ENCODE measurements at places on chromosomes 1 and 21.

- DNase-seq: no peak
Observed at GRCh38 chr1:5818755-5819154, 173.5 kb downstream of the NPHP4 start.

GRCh38 chr1:50023292-50024159 is at the start of gene AGBL4:
Gene AGBL4 (minus strand): TSS chr1:50023954.
- DNase-seq: no peak

GRCh38 chr1:54255026-54255702 is 55.2 kb downstream of the MRPL37 start:
- DNase-seq: no peak

DNA sequence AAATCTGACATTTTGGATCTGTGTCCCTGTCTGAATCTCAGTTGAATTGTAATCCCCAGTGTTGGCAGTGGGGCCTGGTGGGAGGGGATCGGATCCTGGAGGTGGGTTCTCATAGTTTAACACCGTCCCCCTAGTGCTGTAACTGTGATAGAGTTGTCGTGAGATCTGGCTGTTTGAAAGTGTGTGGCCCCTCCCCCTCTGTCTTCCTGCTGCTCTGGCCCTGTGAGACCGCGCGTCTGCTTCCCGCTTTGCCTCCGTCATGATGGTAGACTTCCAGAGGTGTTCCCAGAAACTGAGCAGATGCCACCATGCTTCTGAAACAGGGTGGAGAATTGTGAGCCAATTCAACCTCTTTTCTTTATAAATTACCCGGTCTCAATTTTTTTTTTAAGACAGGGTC is 25.0 kb downstream of the AGPAT3 start:
- no peak for DNase-seq

- DNase-seq: no peak
Observed at GRCh38 chr1:196774175-196774574, 465 bp upstream of the CFHR3 start.

DNA sequence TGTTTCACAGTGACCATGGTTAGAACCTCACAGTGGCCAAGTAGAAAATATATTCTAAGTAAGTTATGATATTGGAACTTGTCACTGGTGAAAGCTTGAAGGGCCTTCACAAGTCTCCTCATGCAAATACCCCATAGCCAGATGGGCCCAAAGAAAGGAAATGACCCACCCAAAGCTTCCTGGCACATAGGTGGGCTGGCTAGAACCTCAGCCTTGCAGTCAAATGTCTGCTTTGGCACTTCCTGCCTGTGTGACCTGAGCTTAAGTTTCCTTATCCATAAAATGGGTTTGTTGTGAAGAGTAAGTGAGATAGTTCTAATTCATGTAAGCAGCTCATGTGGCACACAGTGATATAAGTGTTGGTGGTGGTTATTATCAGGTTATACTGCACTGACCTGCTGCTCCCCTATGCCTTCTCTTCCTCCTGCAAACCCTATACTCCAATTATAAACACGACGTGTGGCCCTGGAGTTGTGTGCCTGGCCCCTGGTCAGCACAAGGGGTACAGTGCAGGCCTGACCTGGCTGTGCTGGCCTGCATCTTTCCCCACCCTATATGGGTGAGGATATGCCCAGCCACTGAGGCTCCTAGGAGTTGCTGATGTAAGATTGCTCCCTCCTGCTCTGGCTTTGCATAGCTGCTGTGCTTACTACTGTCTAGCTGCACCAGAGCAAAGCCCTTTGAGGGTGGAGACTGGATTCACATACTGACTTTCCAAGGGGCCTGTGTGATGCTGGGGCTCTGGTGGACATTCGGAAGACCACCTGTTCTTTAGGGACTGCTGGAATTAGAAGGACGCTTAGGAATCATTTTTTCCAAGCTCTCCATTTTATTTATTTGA is 4.7 kb upstream of the SLFNL1 start:
- DNase-seq: no peak

DNA sequence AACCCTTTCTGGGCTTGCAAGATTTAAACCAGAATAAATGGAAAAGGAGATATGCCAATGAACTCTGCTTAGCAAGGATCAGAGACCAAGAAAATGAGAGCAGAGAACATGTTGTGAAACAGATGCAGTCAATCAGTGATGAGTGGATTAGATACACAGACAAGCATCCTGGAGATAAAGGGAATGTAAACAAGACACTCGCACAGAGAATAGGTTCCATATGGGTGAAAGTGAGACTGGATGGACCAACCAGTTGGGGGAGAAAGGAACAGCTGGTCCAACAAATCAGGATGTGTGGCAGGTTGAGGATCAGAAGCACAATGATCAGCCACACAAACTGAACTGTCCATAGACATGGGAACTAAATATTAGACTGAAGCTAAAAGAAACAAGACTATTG is 338.2 kb downstream of the ASTN1 start:
- no peak for DNase-seq

DNA sequence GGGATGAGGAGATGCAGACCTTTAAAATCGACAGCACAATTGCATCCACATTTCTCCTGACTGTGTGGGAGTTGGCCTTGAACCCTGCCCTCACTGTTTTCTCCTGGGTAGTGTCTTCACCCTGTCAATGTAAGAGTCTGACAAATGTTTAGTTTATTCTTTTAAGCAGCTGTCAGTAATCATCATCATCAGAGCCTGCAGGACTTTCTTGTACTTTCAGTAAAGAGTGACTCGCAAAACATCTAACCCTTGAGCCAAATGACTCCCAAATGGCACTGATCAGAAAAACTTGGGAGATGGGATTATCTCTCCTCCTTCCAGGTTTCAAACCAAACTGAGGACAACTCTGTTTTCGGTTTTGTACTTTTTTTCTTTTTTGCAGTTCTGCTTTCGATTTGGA is 460.2 kb downstream of the KIF26B start:
- no peak for DNase-seq

GRCh38 chr1:212157252-212157651 is 121.7 kb downstream of the DTL start:
- no peak for DNase-seq

DNA sequence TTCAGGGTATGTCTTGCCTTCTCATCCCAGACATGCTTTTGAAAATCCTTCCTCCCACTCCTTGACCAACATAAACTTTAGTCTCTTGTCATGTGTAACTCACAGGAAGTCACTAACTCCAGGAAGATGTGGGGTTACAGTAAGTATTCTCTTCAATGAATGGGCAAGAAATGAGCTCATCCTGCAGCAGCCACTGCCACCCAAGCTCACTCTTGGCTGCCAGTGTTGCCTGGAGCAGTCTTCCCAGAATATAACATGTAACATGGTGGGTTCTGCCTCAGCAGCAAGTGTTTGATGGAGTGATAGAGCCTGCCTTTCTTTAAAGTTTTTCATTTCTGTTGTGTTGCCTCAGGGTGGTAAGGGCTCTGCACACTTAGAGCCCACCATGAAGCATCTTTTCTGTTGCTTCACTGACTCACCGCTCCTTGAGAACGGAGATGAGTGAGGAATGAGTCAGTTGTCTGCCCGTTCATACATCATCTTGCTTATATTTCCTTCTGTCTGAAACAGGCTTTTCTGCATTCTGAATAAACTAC is 187.0 kb downstream of the TPR start:
- no peak for DNase-seq

All from CD4-positive, alpha-beta T cell treated with Interleukin-15 for 1 hour (primary cell).